ENCODE measurements at places on chromosomes 3 and 15.
A peak's percentile ranks its signal among the peaks of the same experiment; 100 is the strongest.

DNA sequence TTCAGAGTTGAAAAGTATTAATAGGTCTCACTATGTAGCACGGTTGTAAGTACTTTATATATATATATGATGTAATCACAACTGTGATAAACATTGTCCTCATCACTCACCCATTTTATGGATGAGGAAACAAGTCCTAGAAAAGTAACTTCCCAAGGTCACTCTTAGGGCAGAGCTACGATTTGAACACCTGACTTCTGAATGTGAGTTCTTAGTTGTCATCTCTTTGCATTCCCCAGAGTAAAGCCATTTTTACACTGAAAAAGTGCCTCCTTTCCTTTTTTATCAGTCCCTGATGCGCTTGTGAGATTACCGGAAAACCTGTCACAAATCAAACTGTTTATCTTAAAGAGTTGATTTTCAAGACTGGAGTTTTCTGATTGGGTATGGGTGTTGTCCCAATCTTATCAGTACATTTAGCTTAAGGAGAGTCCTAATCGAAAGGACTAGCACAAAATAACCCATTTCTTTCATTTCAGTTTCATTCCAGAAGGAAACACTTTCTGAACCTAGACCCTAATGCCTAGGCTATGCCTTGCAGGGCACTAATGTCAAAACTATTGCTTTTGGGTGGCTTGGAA, 2.3 kb upstream of the EDEM1 start:
- no peak for DNase-seq

GRCh38 chr15:39156646-39157250, 424.1 kb upstream of the THBS1 start:
- no peak for DNase-seq

GRCh38 chr15:80031841-80032240, 27.6 kb upstream of the ZFAND6 start:
- no peak for DNase-seq

DNA sequence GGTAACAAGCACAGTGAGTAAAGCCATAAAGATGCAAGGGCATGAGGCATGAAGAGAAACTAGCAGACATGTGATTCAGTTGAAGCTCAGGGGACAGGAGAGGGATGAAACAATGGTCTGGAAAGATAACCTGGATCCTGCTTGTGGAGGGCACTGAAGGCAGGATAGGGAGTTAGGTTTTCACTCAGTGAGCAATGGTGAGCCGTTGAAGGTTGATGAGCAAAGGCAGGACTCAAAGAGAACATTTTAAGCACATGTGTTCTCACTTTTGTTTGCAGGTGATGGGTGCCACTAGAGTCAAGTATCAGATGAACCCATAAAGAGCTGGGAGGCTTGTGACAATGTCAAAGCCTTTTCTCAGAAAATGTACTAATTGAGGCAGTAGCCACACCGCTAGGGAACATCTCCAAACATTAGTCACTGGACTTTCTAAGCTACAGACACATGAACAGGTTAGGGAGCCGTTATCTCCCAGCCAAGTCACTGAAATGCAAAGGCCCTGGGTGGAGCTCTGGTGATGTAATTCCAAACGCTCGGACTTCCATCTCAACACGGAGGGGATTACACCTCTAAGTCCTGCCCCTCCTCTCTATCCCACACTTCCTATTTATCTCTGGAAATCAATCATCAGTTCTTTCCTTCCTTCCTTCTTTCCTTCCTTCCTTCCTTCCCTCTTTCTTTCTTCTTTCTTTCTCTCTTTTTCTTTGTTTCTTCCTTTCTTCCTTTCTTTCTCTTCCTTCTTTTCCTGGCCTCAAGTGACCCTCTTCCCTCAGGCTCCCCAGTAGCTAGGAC, 22.7 kb downstream of the KLHL6 start:
- no peak for DNase-seq

DNA sequence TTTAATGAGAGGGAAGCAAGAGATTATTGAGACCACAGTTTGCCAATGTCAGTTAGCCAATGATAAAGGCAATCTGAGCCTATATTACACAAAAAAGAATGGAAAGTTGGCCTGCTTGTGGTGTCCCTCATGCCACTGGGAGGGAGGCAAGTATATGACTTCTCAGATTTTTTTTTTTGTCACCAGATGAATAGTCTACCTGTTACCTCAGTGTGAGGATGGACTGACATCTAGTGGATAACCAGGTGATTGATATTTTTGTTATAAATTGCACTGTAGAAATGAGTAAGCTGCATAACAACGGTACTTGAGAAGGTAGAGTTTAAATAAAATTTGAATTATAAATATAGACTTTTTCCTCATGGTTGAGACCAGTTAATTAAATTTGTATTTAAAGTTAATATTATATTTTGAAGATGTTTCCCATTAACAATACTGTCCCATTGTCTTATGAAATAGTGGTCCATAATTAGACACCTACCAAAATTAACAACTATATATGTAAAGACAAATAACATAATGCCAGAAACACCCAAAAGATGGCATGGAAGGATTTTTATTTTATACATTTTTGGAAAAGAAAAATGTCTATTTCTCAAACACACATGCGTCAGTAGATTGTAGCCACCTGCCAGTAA, 237.8 kb upstream of the GADL1 start:
- peak; percentile 62 for DNase-seq

DNA sequence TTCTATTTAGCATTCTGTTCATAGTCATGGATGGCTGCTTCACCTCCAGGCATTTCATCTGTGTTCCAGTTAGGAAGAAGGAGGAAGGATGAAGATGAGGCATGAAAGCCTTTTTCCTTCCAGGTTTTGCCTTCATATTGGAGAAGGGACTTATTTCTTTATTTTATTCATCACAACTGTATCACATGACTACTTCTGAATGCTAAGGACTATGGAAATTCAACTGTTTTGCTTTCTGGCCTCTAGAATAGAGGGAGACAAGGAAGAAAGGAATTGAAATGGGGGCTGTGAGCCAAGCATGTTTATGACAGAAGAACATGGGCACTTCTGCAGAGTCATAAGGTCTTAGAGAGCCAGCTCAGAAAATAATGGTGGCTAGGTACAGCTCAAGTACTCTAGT, 10.4 kb downstream of the TMEM266 start:
- DNase-seq: no peak

DNA sequence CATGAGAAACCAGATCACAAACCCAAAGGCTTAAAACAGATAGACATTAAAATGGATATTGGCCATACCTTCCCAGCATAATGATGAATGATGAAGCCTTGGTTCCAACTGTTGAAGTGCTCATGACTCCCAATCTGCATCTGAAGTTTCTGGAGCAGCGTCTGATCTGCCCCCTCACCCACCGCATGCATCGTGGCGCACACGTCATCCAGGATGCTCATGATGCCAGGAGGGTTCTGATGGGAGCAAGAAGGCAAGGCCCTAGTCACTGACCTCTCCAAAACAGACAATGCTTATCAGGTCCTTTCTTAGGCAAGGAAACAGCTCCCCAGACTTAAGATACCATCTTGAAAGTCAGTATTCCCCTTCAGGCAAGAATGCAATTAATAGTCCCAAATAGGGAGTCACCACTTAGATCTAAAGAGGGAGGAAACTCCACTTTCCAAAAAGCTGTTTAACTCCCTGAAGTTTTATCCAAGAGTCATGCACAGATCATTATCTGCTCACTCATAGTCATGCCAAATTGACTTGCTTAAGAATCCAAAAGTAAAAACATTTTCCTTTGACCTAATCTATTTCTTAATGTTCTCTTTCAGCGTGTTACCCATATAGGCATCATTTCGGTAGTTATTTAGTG, 2.1 kb downstream of the LDHAL6B start:
- peak; percentile 29 for DNase-seq

- no peak for DNase-seq
Measured at GRCh38 chr3:121736112-121736511, 13.4 kb downstream of the GOLGB1 start.

DNA sequence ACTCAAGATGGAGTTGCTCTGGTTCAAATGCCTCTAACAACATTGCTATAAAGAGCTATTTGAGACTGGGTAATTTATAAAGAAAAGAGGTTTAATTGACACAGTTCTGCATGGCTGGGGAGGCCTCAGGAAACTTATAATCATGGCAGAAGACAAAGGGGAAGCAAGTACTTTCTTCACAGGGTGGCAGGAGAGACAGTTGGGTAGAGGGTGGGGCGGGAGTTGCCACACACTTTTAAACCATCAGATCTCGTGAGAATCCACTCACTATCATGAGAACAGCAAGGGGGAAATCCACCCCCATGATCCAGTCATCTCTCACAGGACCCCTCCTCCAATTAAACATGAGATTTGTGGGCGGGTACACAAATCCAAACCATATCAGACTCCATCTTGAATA, 30.7 kb downstream of the MAP2K5 start:
- no peak for DNase-seq

DNA sequence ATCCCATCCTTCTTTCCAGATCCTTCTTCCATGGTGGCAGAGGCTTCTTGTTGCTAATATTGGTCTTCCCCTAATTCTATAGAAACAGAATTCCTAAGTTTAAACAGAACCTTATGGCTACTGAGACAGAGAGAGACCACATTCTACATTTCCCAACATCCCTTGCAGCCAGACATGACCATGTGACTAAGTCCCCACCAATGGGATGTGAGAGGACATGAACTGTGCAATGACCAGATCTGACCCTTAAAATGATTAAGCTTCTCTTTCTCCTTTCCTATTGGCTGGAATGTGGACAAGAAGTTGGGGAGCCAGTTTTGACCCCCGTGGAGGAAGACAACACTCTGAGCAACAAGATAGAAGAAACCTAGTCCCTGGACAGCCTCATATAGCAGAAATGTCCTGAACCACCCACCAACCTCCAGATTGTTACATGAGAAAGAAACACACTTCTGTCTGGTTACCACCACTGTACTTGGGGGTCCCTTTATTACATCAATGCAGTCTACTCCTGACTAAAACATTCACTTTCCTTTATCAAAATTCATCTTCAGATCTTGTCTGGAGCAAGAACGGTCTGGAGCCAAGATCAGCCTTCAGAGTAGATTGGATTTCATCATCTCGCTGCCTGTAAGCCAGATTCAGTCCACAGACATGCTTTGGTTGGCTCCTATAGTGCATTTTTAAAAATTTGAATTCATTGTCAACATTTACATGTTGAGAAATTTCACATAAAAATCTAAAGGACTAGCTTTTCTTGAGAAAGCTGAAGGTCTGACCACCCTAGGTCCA, 183.9 kb downstream of the SHQ1 start:
- no peak for DNase-seq

GRCh38 chr3:150733936-150734794, 28.8 kb downstream of the SIAH2 start:
- DNase-seq: no peak

DNA sequence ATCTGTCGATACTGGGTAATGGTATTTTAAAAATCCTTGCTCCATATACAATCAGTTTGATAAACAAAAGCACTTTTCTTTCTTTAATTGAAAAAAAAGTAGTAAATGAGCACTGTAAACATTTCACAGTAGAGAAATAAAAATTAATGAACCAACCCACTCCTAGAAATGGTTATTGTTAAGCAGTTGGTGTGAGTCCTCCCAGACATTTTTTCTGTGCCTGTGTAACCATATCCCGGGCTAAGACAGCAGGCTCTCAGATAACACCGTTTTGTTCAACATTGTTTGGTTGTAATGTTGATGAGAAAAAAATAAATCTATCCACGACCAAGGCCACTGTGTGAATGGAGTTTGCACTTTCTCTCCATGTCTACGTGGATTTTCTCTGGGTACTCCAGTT, 42.6 kb downstream of the PXK start:
- no peak for DNase-seq

- no peak for DNase-seq
Measured at GRCh38 chr3:94990952-94991705, 928.3 kb downstream of the NSUN3 start.

GRCh38 chr3:184508938-184509337, 52.6 kb upstream of the EPHB3 start:
- DNase-seq: no peak

- DNase-seq: no peak
Measured at GRCh38 chr3:9809239-9809614, 835 bp upstream of the TTLL3 start.

GRCh38 chr15:68187559-68187958, 17.6 kb downstream of the CALML4 start:
- DNase-seq: peak; percentile 73

GRCh38 chr3:108006881-108007331, 83.9 kb downstream of the CD47 start:
- no peak for DNase-seq

DNA sequence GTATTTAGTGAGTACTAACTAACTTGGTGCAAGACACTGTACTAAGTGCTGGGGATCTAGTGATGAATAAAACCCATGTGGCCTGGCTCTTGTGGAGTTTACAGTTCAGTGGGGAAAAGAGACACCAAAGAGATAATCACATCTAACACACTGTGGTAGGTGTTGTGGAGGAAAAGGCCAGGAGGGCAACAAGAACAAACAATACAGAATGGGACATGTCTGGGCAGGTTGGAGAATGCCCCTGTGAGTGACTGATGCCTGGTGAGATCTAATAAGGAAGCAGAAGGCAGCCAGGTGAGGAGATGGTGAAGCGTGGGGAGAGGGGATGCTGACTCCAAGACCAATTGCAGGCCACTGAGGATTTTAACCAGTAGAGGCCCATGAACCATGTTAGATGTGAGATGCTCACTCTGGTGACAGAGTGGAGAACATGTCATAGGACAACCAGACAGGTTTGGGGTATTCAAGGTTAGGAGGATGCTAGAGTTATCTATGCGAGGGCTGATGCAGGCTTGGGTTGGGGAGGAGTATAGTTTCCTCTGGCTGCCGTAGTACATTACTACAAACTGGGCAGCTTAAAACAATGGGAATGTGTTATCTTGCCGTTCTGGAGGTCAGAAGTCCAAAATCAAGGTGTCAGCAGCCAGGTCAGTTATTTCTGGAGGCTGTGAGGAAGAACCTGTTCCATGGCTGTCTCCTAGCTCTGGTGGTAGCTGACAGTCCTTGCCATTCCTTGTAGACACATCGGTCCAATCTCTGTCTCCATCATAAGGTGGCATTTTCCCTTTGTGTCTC, 81.4 kb downstream of the ARNT2 start:
- DNase-seq: no peak

- no peak for DNase-seq
Measured at GRCh38 chr15:23634181-23634580, 13.5 kb downstream of the MAGEL2 start.

GRCh38 chr15:60758961-60759729, 280.2 kb upstream of the ICE2 start:
- peak; percentile 9 for DNase-seq

DNA sequence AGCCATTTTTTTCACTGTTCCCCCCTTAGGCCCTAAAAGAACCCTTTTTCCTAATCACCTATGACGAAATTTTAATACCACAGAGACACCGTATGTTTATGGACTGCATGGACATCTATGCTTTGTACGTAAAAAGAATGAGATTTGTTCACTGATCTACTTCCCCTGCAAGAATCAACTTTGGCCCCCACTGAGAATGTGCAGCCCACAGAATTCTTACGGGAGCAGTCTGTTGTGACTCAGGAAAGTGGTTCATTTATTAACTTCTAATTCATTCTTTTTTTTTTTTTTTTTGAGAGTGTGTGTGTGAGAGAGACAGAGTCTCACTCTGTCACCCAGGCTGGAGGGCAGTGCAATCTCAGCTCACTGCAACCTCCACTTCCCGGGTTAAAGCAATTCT, 17.6 kb downstream of the EIF4E3 start:
- DNase-seq: no peak
